Cardiac ventricle fibroblast (primary cell): ENCODE measurements at places on chromosomes 12 and 14. TPM values are rescaled to one million over a fixed set of nuclear protein-coding genes. Genes with fewer than 3 reads are reported as not detected.

Gene BCL2L14
- total RNA-seq: not detected in 2 replicates

Gene KIF26A
- not detected in 2 replicates for total RNA-seq

Gene COL2A1
- not detected in 2 replicates for total RNA-seq

Gene CCDC196
- not detected in 2 replicates for total RNA-seq

Gene ESR2
- not detected in 2 replicates for total RNA-seq

Gene SDSL
- 2.2 and 4.5 TPM in 2 replicates for total RNA-seq

Gene C14orf132
- total RNA-seq: 23.0 and 23.3 TPM in 2 replicates

Gene RBP5
- total RNA-seq: not detected in 2 replicates

Gene PTHLH
- total RNA-seq: 0.20 and 0.56 TPM in 2 replicates

Gene NGB
- total RNA-seq: not detected in 2 replicates

Gene SOAT2
- total RNA-seq: not detected in 2 replicates

Gene TAS2R7
- not detected in 2 replicates for total RNA-seq

Gene RAB15
- total RNA-seq: 3.4 and 4.2 TPM in 2 replicates
